ENCODE measurements at places on chromosomes 11 and 22. TPM values are rescaled to one million over a fixed set of nuclear protein-coding genes. Genes with fewer than 3 reads are reported as not detected.

The OR51I1 gene
- not detected for total RNA-seq

The MPZL3 gene
- total RNA-seq, result 0.41 TPM

The DDI1 gene
- not detected for total RNA-seq

The SCO2 gene
- total RNA-seq, result 4.5 TPM

The LINC01488 gene
- total RNA-seq, result not detected

The GRAP2 gene
- total RNA-seq, result 1.8 TPM

The HOATZ gene
- not detected for total RNA-seq

The CSRP3 gene
- total RNA-seq, result not detected

The SYT13 gene
- not detected for total RNA-seq

The SOX10 gene
- 0.95 TPM for total RNA-seq

The TNNI2 gene
- not detected for total RNA-seq

The TCN2 gene
- total RNA-seq, result 82.0 TPM

The KRTAP5-8 gene
- total RNA-seq, result not detected

The PRDX5 gene
- total RNA-seq, result 136 TPM

The NEFH gene
- 0.14 TPM for total RNA-seq

The OR4C13 gene
- total RNA-seq, result not detected
